ENCODE measurements at places on chromosomes 7 and 10. TPM values are rescaled to one million over a fixed set of nuclear protein-coding genes. Genes with fewer than 3 reads are reported as not detected.
A peak's percentile ranks its signal among the peaks of the same experiment; 100 is the strongest.

DNA sequence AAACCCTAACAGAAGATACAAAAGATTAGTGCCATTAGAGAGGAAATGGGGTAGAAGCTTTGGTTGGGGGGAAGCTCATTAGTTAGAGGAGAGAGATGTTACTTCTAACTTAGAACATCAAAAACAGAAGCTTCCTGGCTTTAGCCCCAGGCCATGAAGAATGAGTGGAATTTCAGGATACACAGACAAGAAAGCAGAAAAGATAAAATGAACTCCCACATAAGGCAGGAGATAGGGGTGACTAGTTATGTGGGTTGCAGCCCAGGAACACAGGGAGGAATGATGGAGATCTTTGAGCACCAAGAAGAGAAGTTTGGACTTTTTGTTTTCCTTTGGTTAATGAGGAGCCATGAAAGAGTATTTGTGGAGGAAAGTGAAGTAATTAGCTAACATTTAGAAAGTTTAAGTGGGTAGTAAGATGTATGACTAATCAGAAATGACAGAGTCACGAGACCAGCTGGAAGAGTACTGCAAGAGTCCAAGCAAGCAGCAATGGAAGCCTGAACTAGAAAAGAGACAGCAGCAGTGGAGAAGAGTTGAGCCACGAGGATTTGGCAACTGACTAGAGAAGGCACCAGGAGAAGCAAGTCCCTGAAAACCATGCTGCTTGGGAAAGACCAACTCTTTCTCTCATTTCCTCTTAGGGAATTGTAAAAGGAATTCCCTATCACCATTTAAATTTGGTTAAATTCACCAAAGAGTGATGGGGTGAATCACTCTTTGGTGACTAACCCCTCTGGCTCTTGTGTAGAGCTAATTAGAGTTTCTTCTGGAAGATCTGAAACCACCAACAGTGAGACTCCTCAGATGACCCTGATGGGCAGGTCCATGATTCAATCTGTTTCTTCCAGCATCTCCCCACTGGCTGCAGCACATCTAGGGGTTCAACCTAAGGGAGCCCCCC, 131.9 kb downstream of the KCNMA1 start:
- DNase-seq: no peak

DNA sequence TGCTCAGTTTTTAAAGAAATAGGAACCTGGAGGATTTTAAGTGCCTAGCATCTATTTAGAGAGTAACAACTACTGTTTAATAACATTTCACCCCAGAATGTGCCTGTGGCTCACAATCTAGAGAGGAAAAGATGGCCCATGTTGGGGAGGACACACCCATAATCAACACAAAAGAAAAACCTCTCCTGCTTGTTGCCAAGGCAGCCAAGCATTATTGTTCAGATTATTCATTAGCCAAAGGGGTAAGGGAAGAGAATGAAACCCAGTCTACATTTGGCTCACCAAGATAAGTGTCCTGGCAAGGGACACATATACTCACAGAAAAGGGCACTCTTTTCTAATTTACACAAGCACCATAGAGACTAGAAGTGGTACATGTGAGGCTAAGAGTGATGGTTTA, 17.7 kb upstream of the IFIT1B start:
- DNase-seq: no peak

DNA sequence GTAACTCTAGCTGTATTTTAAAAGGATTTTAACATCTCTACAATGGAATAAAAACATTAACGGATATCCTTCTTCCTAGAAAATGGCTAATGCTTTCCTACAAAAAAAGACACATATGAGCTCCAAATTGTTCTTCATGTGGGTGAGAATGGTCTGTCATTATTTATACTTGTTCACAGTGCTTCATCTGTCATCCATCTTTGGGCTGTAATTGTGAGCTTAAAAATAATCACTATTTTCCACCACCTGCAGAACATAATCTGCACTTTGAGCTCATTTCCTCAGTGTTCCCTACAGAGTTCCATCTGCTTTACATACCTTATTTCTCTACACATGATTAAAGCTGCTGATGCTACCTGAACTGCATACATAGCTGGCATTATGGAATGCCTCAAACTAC, 979.1 kb upstream of the C7orf33 start:
- peak; percentile 6 for DNase-seq

- DNase-seq: no peak
Measured at GRCh38 chr10:110225441-110225755, 18.0 kb downstream of the MXI1 start.

DNA sequence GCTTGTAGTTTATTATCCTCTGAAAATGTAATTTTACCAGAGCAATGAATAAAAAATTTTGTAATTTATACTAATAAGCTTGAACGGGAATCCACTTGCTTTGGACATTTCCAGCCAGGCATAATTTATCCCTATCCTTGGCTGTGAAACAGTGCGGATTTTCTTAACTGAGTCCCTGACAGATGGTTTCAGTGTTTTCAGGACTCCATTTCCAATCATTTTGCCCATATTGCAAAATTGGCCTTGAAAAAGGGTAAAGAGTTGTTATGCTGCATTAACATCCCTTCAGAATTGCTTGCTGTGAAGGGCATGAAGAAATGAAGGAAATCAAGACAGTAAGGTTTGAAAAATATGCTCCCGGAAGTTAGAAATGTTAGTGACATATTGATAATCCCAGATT, 57.7 kb downstream of the NXPH1 start:
- no peak for DNase-seq

DNA sequence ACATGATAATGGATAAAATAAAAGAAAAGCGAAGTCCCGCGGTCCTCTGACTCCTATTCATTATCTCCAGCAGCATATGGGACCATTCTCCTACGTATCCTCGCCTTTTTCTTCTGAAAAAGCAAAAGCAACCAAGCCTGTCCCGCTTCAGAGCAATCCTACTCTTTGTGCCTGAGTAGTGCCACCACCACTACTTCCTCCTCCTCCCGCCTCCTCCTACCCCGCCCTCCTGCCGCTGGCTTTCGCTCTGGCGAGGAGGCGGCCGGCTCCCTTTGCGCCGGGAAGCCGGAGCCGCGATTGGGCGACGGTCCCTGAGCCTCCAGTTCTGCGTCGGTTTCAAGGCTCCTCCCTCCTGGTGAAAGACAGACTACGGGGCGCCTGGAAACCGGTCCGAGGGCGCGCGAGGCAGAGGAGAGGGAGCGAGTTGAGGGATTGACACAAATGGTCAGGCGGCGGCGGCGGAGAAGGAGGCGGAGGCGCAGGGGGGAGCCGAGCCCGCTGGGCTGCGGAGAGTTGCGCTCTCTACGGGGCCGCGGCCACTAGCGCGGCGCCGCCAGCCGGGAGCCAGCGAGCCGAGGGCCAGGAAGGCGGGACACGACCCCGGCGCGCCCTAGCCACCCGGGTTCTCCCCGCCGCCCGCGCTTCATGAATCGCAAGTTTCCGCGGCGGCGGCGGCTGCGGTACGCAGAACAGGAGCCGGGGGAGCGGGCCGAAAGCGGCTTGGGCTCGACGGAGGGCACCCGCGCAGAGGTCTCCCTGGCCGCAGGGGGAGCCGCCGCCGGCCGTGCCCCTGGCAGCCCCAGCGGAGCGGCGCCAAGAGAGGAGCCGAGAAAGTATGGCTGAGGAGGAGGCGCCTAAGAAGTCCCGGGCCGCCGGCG, at the start of gene FZD1:
Gene FZD1, plus strand, starts transcription at position 388 of the 878 bp plus-strand sequence. Its CDS starts 448 bp downstream, at position 836.
- DNase-seq: peak; percentile 99

GRCh38 chr10:98519841-98520240, 73.1 kb upstream of the HPS1 start:
- DNase-seq: peak; percentile 41

GRCh38 chr7:2785071-2785500, 59.0 kb downstream of the GNA12 start:
- no peak for DNase-seq

DNA sequence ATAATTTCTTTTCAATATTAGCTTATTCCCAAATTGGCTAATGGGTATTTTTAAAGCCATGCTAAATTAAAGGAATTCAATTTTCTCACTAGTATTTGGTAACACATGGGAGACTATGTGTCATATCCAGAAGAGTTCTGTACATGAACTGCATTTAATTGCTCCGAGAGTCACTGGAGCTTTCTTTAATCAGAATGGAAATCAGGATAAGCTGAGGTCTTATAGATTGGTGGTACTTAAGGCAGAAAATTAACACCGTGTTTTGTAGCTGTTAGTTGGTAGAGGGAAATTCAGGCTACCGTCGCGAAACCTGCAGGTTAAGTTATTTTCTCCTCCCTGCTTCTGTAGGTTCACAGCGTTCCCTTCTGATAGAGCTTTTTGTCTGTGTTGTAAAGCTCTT, at the start of gene WEE2:
Gene WEE2, plus strand, starts transcription at position 3 of the 400 bp plus-strand sequence. CDS start 406 bp downstream, outside the sequence.
- DNase-seq: peak; percentile 68

GRCh38 chr10:124912101-124912886, 29.6 kb upstream of the ZRANB1 start:
- DNase-seq: no peak

GRCh38 chr7:156474241-156474743, 166.3 kb upstream of the RNF32 start:
- no peak for DNase-seq

Gene GNAI1
- polyA plus RNA-seq: 37.4 TPM

Gene C10orf67
- polyA plus RNA-seq: 0.27 TPM

Gene ASAH2
- polyA plus RNA-seq: 0.31 TPM

Gene OR2A5
- not detected for polyA plus RNA-seq

Gene ATRNL1
- 3.9 TPM for polyA plus RNA-seq

Data from brain (organoid and tissue), 16 donors.